ENCODE measurements at places on chromosomes 11 and 22.

- peak; percentile 10 for DNase-seq
Observed at GRCh38 chr22:43592476-43592875, 180.7 kb downstream of the MPPED1 start.

- no peak for DNase-seq
Observed at GRCh38 chr11:43576320-43576802, 104.2 kb upstream of the HSD17B12 start.

DNA sequence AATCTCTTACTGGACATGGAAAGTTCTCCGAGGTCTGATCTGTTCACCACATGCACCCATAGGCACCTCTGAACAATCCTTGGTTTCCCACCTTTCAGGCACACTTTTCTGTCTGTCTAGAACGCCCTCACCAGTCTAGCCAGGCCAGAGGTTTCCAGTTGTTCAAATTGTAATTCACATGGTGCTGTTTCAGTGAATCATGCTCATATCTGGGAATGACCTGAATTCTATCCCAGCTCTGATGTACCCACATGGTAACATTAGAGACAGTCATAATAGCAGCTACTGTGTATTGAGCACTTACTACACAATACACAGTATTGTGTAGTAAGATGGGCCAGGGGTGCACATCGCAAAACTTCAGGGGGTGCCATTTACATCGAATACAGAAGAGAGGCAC, 138.2 kb downstream of the COMMD9 start:
- no peak for DNase-seq

DNA sequence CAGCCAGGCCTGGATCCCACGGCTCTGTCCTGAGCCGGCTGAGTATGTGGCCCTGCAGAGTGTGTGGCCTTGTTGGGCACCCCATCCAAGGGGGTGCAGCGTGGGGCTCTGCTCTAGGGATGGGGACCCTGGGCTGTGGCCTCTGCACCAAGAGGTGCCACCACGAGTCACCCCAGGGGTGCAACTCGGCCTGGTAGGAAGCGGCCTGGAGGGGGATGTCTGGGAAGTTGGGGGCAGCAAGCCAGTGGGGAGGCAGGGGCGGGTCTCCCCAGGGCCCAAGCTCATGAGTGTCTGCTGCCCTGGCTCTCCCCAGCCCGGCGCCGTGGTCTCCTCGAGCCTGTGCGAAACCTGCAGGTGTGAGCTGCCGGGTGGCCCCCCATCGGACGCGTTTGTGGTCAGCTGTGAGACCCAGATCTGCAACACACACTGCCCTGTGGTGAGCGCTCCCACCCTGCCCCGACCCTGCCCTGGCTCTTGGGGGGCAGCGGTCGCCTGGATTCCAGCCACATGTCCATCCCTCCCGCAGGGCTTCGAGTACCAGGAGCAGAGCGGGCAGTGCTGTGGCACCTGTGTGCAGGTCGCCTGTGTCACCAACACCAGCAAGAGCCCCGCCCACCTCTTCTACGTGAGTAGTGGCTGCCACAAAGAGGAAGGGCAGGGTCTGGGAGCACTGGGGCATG, 24.2 kb upstream of the MUC5B start:
- DNase-seq = peak; percentile 47

DNA sequence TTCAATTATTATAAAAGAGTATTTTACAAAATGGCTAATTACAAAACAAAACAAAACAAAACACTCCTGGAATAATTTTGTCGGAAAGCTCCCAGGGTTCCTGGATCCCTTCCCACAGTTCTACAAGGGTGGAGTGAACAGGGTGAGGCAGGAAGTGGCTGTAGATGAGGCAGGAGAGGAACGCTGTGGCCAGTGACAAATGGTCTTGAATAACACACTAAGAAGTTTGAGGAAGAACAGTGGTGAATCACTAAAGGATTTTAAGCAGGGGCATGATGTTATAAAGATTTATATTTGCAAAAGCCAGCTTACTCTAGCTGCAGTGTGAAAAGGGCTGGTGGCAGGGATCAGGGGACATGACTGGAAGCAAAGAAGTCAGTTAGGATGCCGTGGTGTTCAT, 33.8 kb upstream of the APOA1 start:
- no peak for DNase-seq

GRCh38 chr11:14544611-14545010, 24.4 kb upstream of the PSMA1 start:
- DNase-seq = no peak

DNA sequence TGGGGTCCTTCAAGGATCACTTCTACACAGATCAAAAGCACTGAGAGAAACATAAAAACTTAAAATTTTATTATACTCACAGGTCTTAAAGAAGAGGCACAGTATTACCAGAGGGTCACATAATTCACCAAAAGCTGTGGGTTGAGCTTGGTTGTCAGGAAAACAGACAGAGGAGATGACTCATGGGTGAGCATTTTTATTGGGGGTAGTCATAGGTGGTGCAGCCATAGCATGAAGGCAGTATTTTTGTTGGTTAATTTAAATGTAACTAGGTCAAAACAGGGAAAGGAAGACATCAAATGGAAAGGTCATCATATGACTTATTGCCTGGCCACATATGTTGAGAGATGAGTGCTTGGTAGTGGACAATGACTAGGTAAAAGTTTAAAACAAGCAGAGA, 24.2 kb downstream of the OR5B17 start:
- no peak for DNase-seq

DNA sequence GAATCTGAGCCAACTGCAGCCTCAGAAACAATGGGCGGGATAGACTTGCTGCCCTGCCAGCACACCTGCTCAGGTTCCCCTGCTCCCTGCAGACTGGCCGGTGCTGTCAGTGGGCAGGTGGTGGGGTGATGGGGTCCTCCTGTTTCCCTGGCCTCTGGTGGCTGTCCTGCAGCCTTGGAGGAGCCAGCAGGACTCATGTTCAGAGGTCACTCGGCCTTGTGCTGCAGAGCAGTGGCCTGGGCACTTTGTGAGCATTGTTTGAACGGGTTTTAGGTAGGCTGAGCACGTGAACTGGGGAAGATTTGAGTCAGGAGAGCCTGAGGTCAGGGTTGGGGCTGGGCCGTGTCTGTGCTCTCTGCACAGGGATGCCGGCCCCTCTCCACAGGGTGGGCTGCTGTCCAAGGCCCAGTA, 17.6 kb downstream of the PPIL2 start:
- DNase-seq = no peak

GRCh38 chr22:22691716-22692701, 47.6 kb downstream of the GGTLC2 start:
- no peak for DNase-seq

GRCh38 chr11:26830757-26831156, 108.9 kb upstream of the SLC5A12 start:
- DNase-seq = no peak

All from mucosa of descending colon (tissue), 3 donors.